Naive thymus-derived CD4-positive, alpha-beta T cell (primary cell): ENCODE measurements at places on chromosomes 1 and 21.
A peak's percentile ranks its signal among the peaks of the same experiment; 100 is the strongest.

- no peak for DNase-seq
Observed at GRCh38 chr21:14814282-14814681, 250.5 kb downstream of the NRIP1 start.

GRCh38 chr1:109765896-109766615 lies 2.3 kb upstream of the EPS8L3 start:
- no peak for DNase-seq

GRCh38 chr1:114173680-114174079 lies 20.0 kb upstream of the SYT6 start:
- DNase-seq, result no peak

- peak; percentile 41 for DNase-seq
Observed at GRCh38 chr1:54810153-54810942, 9.2 kb upstream of the TTC22 start.

DNA sequence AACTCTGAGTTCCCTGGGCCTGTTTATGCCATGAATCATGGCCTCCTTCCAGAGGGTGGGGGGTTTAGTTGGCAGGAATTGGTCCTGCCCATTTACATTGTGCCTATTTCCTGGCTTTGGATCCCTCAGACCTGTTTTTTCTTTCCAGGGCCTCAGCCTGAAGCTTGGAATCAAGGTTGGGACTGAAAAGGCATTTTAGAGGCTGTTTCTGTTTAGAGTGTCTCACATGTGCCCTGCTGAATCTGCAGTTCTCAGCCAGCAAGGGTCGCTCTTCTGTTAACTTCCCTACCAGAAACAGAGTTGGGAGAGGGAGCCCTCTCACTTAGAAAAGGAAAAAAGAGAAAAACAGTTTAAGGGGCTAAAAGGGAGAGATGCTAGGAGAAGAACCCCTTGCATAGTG lies 191.1 kb downstream of the PTPRC start:
- no peak for DNase-seq

GRCh38 chr1:29672416-29673227 lies 436.3 kb downstream of the PTPRU start:
- no peak for DNase-seq

- DNase-seq, result no peak
Observed at GRCh38 chr1:104329278-104329677, 579.6 kb downstream of the AMY1C start.

- DNase-seq, result no peak
Observed at GRCh38 chr1:228231189-228231588, 23.3 kb downstream of the OBSCN start.

GRCh38 chr1:236808005-236808404 lies 12.9 kb downstream of the MTR start:
- DNase-seq, result no peak

- no peak for DNase-seq
Observed at GRCh38 chr1:109024646-109025045, 17.3 kb downstream of the WDR47 start.

DNA sequence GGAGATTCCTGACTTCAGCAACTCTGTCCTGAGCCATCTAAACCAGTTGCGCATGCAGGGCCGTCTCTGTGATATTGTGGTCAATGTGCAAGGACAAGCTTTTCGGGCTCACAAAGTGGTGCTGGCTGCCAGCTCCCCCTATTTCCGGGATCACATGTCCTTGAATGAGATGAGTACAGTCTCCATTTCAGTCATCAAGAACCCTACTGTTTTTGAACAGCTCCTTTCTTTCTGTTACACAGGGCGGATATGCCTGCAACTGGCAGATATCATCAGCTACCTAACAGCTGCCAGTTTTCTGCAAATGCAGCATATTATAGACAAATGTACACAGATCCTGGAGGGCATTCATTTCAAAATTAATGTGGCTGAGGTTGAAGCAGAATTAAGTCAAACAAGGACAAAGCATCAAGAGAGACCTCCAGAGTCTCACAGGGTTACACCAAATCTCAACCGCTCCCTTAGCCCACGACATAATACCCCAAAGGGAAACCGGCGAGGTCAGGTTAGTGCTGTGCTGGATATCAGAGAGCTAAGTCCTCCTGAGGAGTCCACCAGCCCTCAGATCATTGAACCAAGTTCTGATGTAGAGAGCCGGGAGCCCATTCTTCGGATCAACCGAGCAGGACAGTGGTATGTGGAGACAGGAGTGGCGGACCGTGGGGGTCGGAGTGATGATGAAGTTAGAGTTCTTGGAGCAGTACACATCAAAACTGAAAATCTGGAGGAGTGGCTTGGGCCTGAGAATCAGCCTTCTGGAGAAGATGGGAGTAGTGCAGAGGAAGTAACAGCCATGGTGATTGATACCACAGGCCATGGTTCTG lies 2.3 kb downstream of the ZBTB37 start:
- DNase-seq, result peak; percentile 30

- DNase-seq, result no peak
Observed at GRCh38 chr1:22673486-22674409, 20.7 kb downstream of the C1QB start.

- DNase-seq, result no peak
Observed at GRCh38 chr1:64309431-64309831, 106.0 kb downstream of the UBE2U start.

- DNase-seq, result no peak
Observed at GRCh38 chr1:186054003-186054402, 319.8 kb downstream of the HMCN1 start.
